ENCODE measurements at places on chromosomes 11 and 22.

- DNase-seq = no peak
Measured at GRCh38 chr11:1622086-1622485, at the start of gene KRTAP5-4. Gene KRTAP5-4, minus strand, starts transcription at chr11:1622138. Its CDS starts 45 bp downstream, at chr11:1622093.

DNA sequence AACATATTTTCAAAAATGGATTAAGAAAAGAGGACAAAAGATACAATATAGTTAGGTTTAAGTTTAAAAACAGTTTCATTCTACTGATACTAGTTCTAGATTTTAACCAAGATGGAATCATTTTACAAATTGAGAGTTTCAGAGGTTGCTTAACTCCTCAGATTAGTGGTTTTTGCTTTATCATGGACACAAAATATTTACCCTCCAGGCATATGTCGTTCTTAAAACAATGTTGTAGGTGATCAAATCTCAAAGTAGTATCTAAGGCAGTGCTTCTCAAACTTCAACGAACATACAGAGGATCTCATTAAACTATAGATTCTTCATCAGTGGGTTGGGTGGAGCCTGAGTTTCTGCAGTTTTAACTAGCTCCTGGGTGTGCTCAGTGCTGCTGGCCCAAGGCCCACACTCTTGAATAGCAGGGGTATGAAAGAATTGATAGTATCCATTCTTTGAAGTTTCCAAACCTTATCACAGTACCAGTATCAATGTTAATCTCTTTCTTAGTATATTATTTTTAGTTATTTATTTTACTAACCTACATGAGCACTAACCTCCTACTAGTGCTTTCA, 48.0 kb downstream of the YAP1 start:
- DNase-seq = no peak

DNA sequence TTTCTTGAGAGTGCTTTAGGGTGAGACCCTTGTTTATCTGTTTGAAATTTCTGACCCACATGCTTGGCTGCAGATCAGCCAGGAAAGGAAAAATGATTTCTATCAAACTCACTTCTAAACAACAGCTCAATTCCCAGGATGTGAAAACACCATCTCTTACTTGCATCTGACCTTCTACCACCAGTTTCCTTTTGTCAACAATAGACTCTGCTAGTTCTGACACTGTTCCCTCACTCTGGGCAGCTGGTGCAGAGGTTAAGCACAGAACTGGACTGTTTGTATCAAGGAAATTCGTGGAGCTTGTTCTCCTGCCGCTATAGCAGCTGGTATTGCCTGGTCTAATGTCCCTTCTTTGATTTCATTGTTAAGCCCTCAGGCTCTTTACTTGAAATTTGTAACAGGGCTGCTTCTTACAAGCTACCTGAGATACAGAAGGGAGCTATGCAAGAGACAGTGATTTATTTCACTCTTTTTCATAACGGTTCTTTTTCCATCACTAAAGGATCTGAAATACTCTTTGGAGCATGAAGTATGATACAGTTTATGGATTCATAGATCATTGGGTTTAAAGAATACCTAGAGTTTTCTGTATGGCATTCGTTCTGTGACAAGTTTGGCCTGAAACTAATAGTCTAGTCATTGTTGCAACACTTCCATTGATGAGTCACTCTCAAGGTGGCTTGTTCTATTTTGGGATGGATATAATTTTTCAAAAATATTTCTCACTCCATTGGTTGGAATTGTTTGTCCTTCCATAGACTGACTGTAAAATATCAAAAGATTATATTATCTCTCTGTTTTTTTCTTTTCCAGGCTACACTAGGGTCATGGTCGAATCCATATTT, 178.2 kb upstream of the ZC3H12C start:
- DNase-seq = no peak

- DNase-seq = no peak
Measured at GRCh38 chr11:72701466-72701865, 27.2 kb upstream of the PDE2A start.

DNA sequence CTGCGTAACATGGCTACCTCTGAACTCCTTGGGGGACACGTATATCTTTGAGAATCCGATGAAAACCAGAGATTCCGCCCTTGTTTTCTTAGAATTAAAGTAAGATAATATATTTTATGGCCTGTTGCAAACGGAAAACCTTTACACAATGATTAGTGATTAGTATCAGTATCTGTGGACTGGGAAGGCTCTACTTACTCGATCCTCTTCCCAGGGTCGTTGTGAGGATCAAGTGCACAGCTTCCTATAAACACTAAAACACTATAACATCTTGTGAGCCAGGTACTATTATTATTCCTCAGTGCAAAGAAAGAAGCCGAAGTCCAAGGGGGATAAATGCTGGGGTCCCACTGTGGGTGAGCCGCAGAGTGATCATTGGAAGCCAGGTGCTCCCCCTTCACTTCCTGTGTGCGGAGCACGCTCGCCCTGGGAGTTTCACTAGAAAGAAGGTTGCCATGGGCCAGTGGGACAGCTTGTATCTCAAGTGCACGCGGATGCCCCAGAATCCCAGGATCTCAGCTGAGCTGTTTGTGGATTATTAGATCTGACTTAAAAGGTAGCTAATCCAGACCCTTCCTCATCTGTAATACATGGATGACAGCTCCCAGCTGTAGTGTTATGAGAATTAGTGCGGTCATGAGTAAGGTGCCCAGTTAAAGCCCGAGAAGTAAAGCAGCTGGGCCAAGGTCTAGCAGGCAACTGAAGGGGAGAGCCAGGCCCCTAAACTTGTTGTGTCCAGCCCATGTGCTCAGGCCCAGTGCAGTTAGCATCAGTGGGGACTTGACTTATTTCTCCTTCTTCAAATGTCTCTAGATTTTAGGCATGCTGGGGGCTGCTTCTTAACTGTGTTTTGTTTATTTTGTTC, 839 bp downstream of the CBY1 start:
- DNase-seq = peak; percentile 45
